Nucleus accumbens (tissue), 56 donors: ENCODE measurements at places on chromosomes 16 and 17.

DNA sequence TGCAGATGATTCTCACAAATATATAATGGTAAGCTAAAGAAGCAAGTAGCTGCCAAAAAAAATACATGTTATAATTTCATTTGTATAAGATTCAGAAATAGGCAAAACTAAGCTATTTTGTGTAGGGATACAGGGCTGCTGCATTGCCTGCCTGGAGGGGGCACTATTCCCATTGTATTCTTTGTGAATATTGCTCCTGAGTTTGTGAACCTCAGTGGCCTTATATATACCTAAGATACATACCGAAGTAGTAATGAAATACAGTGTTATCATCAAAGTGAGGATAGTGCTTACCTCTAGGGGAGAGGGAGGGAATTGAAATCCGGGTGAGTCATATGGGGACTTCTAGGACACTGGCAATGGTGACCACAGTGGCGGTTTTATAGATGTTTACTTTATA lies 53.5 kb downstream of the C17orf58 start:
- no peak for DNase-seq

DNA sequence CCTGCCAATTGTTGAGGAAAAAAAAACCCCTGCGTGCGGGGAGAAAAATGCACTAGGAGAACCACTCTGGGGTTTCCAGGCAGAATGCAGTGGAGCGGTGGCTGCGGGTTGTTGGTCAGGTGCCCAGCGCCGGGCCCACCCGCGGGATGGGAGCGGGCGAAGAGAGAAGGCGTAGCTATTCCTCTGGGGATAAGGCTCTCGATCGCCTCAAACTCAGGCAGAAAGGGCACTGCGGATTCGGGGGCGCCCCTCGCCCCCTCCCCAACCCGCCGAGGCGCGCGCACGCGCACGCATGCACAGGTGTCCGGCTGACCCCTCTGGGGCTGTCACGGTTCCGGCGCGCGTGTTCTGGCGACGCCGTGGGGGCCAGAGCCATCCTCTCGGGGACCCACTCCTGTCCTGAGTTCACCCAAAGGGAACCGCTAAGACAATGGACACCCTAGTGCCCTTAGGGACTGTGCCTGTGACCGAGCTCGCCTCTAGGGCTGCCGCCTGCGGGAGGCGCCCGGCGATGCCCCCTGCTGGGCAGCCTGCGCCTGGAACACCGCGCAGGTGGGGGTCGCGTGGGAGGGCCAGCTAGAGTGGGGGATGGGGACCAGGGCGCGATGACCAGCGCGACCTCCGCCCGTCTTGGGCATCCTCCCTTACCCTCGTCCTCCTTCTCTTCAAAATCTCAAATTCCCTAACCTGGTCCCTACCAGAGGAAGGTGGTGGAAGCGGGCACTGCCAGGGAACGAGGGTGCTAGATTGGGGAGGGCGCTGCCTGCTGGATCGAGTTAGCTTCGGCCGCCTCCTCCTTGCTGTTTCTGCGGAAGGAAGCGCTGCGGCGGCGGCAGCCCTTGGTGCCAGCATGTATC lies 14.4 kb upstream of the CBX8 start:
- DNase-seq, result no peak

DNA sequence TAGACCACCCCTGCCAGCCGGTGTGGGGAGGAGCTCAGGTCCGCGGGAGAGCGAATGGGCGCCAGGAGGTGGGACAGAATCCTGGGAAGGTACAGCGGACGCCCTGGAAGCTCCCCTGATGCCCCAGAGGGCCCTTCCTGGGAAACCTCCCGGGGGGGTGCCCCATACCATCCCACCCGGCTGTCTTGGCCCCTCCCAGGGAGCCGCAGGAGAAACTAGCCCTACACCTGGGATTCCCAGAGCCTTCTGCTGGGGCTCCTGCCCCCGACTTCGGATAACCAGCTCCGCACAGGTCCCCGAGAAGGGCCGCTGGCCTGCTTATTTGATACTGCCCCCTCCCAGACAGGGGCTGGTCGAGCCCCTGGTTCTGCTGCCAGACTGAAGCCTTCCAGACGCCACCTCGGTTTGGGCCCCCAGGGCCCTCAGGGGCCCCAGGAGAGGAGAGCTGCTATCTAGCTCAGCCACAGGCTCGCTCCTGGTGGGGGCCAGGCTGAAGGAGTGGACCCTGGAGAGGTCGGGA lies 3.0 kb upstream of the CBX4 start:
- DNase-seq, result no peak

DNA sequence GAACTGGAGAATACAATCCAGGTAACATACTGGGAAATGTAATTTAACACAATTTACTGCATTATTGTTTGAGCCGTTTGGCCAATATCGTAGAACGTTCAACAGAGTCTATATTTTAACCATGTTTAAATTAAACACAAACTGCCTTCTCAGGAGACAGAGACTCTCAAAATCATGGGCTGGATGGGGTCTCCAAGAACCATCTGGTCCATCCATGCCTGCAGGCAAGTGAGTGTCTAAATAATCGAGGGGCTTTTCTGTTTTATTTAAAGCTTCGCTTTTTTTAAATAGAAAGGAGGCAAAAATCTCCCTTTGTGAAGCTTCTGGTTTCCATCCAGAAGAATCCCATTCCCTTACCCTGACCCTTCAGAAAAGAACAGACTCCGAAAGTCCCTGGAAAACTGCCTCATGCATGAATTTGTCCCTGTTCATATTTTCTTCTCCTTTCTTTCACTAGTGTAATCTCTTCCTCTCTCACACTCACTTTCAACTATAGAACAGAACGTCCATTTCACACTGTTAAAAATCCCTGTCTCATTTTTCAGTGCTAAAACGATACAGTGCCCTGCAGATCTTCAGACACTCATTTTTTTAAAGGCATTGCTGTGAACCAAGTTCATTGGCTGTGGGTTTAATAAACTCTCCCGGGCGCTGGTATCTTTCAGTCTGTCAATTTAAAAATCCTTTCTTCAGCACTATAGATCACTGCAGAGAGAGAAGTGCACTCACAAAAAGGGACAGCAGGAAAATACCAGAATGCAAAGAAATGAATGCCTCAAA lies 111.4 kb upstream of the TOM1L1 start:
- DNase-seq, result no peak

DNA sequence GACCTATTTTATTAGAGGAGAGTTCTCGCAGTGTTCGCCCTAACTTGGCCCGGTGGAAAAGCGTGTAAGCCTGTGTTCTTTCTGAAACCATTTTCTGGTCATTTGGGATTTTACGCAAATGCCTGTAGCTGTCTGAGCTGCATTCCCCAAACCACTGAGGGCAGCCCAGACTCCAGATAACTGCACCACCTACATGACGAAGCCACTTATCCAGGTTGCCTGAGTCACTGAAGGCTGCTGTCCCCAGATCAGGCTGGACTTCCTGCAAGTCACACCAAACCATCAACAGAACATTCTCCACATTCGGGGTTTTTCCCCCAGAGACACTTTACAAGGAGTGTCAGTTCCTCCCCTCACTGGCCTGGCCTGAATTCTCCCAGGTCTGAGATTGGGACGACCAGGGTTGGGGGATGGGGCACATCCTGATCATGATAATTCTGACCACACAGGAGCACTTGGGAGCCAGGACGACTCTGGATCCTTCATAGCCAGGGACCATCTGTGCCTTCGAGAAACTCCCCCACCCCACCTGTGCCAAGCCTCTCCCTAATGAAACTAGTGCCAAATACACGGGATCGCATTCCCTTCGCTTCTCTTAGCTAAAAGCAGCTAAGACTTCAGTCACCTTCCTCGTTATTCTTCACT lies 2.3 kb downstream of the RPRML start:
- peak; percentile 18 for DNase-seq

DNA sequence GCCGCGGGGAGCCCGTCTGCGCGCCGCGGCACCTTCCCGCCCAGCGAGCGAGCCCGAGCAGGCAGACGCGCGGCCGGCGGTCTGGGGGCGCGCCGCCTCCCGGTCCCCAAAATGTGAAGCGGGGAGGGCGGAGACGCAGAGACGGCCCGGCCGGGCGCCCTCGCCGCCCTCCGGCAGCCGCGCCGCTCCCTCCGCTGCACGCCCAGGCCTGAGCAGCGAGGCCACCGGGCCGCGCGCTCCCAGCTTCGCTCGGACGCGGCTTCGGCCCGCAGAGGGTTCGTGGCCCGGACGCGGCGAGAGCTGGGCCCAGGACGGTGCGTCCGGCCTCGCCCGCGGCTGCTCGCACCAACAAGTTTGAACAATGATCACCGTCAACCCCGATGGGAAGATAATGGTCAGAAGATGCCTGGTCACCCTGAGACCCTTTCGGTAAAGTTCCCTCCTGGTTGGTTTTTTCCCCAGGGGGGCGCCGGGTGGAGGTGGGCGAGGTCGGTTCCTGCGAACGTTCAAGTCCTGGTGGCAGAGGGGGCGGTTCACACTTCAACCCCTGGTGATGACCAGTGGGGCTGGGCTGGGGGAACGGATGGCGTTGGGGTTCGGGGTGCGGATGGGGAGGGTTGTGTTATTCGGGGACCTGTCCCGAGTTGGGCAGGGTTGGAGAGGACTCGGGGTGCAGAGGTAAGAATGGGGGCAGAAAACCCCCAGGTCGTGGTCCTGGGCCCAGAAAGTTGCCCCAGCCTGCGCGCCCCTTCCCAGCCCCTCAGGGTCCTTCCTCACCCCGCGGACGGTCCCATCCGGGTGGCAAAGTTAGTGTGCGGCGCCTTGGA lies 678 bp downstream of the MGAT5B start:
- DNase-seq, result no peak

DNA sequence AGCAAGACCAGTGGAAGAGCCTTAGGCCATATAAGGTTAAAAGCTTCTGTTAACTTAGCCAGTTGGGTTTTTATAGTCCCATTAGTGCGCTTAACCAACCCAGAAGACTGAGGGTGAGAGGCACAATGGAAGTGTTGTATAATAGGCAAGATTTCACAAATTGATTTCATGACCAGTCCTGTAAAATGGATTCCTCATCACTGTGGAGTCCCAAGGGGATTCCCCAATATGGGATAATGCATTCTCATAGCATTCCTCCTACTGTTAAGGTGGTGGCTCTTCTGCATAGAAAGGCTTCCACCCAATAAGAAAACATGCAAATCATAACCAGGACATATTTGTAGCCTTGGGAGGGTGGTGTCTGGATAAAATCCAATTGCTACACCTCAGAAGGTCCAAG lies 22.1 kb upstream of the B4GALNT2 start:
- no peak for DNase-seq

GRCh38 chr16:31179219-31179746 lies 656 bp upstream of the FUS start:
- no peak for DNase-seq

DNA sequence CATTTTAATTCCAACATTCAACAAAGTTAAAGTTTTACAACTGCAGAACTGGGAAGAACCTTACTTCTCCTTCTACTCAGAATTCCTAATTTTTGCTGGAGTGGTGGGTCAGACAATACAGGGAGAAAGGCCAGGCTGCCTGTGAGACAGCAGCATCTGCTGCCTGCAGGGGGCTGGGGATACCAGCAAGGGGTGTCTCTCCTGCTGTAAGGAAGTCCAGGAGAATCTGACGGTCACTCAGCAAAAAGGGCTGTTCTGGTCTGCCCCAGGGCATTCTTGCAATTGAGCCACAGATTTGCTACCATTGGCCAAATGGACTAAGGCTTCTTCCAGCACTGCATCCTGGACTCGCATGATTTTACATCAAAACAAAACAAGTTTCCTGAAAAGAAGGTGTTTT lies 426.6 kb upstream of the CDH11 start:
- no peak for DNase-seq

GRCh38 chr17:30429155-30429554 lies 48.1 kb upstream of the GOSR1 start:
- DNase-seq, result no peak
